Osteocyte (in vitro differentiated cells): ENCODE measurements at places on chromosomes 2 and 18. TPM values are rescaled to one million over a fixed set of nuclear protein-coding genes. Genes with fewer than 3 reads are reported as not detected.

The ELMOD3 gene
- total RNA-seq, result 19.6 and 21.1 TPM in 2 replicates

- no peak overlapping the region for H3K4me3 ChIP-seq
- no peak for DNase-seq
- no peaks in the 10 kb centered on the region for H3K36me3 ChIP-seq
- peaks cover 14% of the 10 kb centered on the region for H3K27me3 ChIP-seq
These were observed 3.9 kb upstream of the KLHL29 start for GRCh38 chr2:23381084-23381483.

The ANKRD23 gene
- 4.4 and 5.7 TPM in 2 replicates for total RNA-seq

DNA sequence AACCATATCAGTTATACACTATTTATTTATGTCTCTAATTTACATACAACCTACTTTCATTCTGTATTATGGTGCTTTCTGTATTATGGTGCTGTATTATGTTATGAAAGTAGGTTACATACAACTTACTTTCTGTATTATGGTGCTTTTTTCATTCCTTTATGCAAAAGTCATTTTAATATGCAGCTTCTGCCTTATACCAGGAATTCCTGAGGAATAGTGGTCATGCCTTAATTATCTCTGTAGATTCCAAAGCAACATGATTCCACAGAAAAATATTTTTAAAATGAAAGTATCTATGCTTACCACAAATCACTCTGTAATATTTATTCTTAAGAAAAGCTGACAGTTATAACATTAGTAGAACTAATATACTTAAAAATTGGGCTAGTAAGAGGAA is 922.0 kb upstream of the NRXN1 start:
- H3K27ac ChIP-seq, result no peak overlapping the region
- peak overlapping the region; percentile 28 for H3K4me3 ChIP-seq
- H3K27me3 ChIP-seq, result no peaks in the 10 kb centered on the region
- DNase-seq, result no peak
- peaks cover 13% of the 10 kb centered on the region for H3K4me1 ChIP-seq

- DNase-seq, result no peak
- H3K27ac ChIP-seq, result no peak overlapping the region
- peaks cover 16% of the 10 kb centered on the region for H3K4me1 ChIP-seq
- no peak overlapping the region for H3K4me3 ChIP-seq
- no peaks in the 10 kb centered on the region for H3K36me3 ChIP-seq
These were observed 178.4 kb upstream of the COL3A1 start for GRCh38 chr2:188795762-188796161.

- DNase-seq, result no peak
- H3K36me3 ChIP-seq, result no peaks in the 10 kb centered on the region
- H3K27ac ChIP-seq, result no peak overlapping the region
- H3K4me3 ChIP-seq, result no peak overlapping the region
- H3K4me1 ChIP-seq, result no peaks in the 10 kb centered on the region
- H3K27me3 ChIP-seq, result no peaks in the 10 kb centered on the region
These were observed 476.3 kb upstream of the VWC2L start for GRCh38 chr2:213934560-213934959.

The HK2 gene
- 13.8 and 14.1 TPM in 2 replicates for total RNA-seq

The GAL3ST2 gene
- 0.48 TPM in 1 of 2 replicates, not detected in the other for total RNA-seq

The SMAD4 gene
- total RNA-seq, result 132 and 136 TPM in 2 replicates

DNA sequence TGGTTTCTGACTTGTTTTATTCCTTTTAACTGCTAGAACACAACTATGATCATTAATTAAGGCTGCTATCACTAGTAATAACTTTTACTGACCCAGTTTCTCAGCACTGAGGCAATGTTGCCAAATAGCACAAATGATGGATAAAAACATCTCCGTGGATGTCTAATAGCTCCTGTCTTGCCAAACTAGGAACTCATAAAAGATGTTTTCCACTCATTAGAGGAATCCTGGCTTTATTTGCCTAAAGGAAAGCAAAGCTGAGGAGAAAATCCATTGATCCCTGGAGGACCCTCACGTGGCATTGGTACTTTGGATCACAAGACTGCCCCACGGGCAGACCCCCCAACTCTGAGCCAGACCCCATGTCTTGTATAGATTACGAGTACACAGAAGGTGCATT is 96.1 kb upstream of the ZNF397 start:
- no peak overlapping the region for H3K27ac ChIP-seq
- no peak overlapping the region for H3K4me3 ChIP-seq
- peaks cover 35% of the 10 kb centered on the region for H3K36me3 ChIP-seq
- no peak for DNase-seq
- no peaks in the 10 kb centered on the region for H3K27me3 ChIP-seq
